ENCODE measurements at places on chromosomes 5 and 9.
A peak's percentile ranks its signal among the peaks of the same experiment; 100 is the strongest.

GRCh38 chr5:139141446-139142204 lies 56.5 kb downstream of the SIL1 start:
- DNase-seq, result peak; percentile 91

GRCh38 chr5:375336-375920 lies 53.9 kb downstream of the AHRR start:
- no peak for DNase-seq

GRCh38 chr5:37396352-37396751 lies 17.2 kb downstream of the WDR70 start:
- DNase-seq, result no peak

DNA sequence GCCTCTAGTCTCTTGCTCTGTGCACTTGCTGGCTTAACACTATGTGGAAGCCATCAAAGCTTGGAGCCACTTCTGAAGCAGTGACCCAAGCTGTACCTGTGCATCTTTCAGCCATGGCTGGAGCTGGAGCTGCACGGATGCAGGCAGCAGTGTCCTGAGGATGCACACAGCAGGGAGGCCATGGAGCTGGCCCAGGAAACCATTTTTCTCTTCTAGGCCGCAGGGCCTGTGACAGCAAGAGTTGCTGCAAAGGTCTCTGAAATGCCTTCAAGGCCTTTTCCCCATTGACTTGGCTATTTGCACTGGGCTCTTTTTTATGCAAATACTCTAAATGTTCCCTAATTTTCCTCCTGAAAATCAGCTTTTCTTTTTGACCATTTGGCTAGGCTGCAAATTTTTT lies 12.9 kb upstream of the ZNF484 start:
- DNase-seq, result no peak

GRCh38 chr5:173065155-173065554 lies 9.0 kb downstream of the CREBRF start:
- DNase-seq, result no peak

DNA sequence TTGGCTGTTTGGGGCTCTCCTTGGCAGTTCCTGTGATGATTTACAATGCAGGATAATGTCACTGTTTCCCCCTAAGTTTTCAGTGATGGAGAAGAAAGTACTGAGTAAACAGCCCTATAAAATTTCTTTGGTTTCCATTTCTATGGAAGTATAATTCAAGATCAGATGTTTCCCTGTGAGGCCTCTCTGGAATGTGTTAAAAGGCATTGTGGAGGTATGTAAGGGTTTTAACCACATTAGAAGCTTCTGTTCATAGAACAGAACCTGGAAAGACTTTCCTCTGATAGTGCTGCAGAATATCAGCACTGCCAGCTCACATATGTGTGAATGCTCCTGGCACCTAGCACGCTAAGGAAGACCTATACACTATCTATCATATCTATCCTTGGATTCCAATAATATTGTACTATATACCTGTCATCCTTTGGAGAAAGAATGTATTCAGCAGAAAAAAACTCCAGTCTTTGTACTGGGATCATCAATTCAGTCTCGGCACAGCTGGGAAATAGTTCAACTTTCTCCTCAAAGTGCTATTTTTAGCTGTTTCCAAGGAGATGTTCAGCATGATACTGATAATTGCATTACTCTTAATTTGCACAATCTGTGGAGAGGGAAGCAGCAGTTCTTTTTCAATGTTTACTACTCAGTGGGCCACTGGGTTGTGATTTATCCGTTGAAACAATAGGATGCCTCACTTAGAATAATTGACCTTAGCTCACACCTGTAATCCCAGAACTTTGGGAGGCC lies 21.9 kb downstream of the TTC1 start:
- peak; percentile 56 for DNase-seq

DNA sequence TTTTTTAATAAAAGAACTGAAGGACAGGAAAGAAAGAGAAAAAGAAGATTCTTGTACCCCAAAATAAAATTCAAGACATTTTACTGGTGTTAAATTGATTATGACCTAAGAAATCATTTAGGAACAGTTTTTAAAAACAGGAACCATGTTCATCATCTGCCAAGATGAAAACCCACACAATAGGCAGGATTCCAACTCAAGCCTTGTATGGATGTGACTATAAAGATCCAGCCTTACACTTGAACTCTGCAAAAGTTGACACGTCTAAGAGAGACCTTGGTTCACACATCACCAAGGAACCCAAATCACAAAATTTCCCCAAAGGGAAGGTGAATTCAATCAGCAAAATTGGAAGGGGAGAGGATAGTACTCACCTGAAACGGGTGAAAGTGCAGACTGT lies 82.6 kb downstream of the SMIM23 start:
- DNase-seq, result peak; percentile 44

All from astrocyte of the spinal cord (primary cell).